ENCODE measurements at places on chromosomes 2 and 18.

- DNase-seq = no peak
Measured at GRCh38 chr18:35463827-35464226, 33.9 kb downstream of the INO80C start.

- DNase-seq = no peak
Measured at GRCh38 chr2:108184419-108184818, 55.3 kb upstream of the SULT1C3 start.

- DNase-seq = no peak
Measured at GRCh38 chr2:181046833-181047232, 66.4 kb downstream of the UBE2E3 start.

- no peak for DNase-seq
Measured at GRCh38 chr2:152507907-152508306, 172.9 kb downstream of the FMNL2 start.

- no peak for DNase-seq
Measured at GRCh38 chr2:163649080-163649479, 86.7 kb downstream of the FIGN start.

DNA sequence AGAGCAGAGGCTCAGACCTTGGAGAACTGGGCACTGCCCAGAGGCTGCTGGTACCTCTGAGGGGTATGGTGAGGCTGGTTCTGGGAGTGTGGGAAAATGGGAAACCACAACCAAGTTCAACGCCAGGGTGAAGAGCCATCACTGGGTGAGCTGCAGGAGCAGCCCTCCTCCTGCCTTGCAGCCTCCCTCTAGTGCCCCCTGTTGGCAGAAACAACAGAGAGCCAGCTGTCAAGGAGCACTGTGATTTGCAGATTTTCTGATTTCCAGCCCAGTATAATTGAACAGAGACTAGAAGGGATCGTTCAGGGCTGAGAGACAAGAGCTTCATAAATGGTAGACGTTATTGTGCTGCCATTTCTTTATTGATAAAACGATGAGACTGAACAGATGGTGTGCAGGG, 50.5 kb downstream of the MAPK4 start:
- no peak for DNase-seq

- DNase-seq = no peak
Measured at GRCh38 chr2:225814554-225814953, 415.0 kb downstream of the NYAP2 start.

- no peak for DNase-seq
Measured at GRCh38 chr2:183031911-183032794, 6.1 kb downstream of the NCKAP1 start.

DNA sequence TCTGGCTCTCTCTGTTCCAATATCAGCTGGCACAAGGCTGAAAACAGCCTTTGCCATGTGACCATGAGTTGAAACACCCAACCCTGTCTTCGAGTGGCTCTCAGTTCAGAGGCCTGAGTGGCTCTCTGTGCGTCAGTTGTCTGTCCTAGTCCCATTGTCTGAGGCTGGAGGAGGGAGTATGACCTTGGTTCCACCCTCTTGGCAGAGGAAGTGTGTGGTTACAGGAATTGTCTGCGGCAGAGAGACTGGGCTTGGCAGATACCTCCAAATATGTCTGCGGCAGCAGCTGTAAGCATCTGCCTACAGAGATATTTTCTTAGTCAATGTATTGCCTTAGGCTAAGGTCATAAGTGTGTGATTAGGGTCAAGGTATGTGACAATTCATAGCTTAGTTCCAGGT, 32.6 kb downstream of the CNGA3 start:
- no peak for DNase-seq
